ENCODE measurements at places on chromosomes 6 and 20.

DNA sequence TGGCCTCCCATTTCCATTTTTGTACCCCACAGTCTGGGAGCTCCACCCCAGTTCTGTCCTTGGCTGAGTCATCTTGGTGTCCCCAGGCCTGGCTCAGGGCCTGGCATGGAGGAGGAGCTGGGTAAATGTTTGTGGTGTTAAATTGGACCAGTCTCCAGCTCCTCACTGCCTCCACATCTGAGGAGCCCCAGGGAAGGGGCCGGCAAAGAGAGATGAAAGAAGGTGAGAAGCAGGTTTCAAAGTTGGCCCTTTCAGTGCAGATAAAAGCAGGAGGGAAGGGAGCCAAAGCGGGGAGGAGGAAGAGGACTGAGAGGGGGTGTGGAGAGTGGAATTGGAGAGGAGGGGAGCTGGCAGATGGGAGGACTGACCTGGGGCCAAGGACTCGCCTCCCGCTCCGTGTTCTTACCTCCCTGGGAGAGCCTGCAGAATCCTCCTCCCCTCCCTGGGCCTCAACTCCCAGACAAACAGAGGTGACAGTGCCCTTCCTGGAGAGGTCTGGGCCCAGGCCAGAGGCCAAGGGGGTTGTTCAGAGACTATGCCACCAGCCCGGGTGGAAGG is 89.0 kb downstream of the CD40 start:
- DNase-seq, result no peak

GRCh38 chr6:683742-684440 is 9.0 kb downstream of the EXOC2 start:
- no peak for DNase-seq

DNA sequence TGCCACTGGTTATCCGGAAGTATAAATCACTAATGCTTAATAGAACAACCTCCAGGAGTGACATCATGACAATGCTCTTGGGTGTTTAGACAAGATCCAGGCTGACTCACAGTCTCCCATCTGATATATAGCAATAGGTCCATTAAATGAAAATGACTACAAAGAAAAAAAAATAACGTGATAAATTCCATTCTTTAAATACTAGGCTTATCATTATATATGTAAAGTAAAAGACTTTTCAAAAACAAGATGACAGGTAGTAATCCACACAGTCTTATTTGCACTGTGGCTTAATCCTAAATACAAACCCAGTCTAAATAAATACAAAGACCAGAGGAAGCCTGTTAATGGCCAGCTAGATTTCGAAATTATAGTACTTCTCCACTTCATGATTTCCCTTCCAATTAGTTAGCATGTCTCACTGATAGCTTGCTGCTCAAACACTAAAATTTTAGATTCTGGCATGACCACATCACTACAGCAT is 149.1 kb upstream of the BEND3 start:
- no peak for DNase-seq

GRCh38 chr20:50580842-50581544 is 70.8 kb downstream of the PTPN1 start:
- DNase-seq, result no peak

DNA sequence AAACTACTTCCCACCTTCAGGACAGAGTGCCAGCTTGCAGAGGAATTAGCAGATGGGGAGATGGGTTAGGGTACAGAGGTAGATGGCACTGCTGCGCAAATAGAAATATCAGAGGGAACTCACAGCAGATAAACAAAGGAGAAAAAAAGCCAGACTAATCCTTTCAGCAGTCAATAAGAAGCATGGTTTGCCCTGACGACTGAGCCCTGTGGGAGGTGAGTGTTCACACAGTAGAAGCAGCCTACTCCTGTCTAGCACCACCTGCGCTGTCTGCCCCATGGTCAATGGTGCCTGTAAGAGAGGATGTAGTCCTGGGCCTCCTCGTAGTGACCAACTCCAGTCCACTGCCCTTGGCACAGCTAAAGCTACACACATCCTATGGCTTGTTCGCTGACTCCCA is 174.1 kb downstream of the IBTK start:
- DNase-seq, result no peak

- DNase-seq, result no peak
Measured at GRCh38 chr6:135372758-135373157, 124.8 kb downstream of the AHI1 start.

- DNase-seq, result no peak
Measured at GRCh38 chr6:90907931-90908655, 321.2 kb upstream of the MAP3K7 start.

GRCh38 chr6:133894795-133895358 is 6.0 kb downstream of the TCF21 start:
- DNase-seq, result no peak

DNA sequence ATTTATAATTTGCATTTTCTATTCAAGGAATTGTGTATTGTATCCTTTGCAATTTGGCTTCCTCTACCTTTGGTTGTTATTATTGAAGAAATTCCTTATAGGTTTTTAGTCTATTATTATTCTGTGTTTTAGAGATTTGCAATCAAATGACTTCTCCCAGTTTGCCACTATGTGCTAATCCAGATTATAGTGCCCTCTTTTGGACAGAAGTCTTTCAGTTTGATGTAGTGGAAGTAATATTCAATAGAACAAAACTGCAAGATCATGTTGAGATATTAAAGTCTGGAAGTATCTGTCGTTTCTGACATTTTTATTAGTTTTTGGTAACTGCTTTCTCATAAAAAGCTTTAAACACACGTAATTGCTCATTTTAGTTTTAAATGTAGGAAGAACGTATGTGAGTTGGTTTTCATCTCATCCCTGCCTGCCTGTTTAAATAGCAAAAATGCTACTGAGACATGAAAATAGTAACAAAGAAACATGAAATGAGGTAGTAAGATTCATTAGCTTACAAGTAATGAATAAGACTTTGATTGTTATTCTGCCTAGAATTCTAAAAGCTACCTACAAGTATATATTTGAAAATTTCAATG is 72.8 kb downstream of the RTN4IP1 start:
- no peak for DNase-seq

- no peak for DNase-seq
Measured at GRCh38 chr6:164142322-164142721, 727.8 kb downstream of the QKI start.

DNA sequence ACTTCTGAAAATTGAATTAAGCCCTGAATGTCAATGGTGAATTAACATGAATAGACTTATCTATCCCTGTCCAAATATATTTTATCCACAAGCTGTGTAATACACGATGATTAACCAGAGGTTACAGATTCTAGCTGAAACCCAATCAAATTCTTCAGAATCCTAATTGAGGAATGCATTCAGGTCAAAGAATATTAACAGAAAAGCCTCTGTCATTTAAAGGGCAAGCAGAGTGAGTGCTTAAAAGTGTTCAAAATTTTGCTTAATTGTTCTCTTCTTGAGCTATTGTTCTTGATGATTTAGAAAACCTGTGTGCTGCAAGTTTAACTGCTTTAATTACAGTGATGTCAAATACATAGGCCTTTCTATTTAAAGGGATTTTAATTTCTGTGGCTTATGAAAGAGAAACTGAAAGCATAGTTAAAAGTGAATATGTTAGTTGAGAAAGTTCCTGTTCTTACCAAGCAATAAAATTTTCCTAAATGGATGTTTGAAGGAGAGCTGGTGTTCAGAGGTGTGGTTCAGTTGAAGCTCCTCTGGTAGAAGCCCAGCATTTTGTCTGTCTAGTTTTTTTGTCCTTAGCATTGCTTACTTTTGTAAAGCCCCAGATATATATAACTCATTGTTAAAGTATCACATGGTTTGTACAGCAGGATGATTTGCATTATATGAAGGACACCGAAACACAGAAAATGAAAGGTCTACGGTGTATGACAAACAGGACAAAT is 466.3 kb upstream of the PLCB4 start:
- DNase-seq, result no peak
